Activated naive CD8-positive, alpha-beta T cell treated with anti-CD3 and anti-CD28 coated beads, Interleukin-2, amount 50 U/mL, for 24 hours (primary cell): ENCODE measurements at places on chromosomes 3 and 15.

DNA sequence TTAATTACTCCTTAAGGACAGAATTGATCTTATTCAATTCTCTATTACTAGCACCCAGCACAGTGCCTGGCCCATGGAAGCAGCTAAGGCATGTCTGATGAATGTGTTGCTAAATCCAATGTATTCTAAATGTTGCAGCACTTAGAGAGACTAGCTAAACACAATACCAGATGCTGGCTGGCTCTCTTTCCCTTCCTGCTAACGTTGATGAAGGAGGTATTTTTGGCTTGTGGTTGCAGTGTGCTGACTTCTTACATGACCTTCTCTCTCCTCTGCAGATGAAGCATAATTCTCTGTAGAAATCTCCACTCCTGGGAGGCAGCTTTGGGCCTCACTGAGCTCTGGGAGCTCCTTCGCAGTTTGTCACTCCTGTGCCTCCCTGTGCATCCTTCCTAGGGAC lies 183.6 kb downstream of the PEX5L start:
- DNase-seq = no peak

DNA sequence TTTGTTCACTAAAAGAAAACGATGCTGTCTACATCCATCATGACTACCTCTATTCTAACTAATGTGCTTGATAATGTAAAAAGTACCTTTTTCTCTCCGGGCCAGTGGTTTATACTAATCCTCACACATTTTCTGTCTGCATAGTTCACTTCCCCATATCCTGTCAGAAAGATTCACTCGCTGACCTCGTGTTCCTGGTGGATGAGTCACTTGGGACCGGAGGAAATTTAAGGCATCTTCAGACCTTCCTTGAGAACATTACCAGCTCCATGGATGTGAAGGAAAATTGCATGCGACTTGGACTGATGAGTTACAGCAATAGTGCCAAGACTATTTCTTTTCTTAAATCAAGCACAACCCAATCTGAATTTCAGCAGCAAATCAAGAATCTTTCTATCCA lies 33.8 kb downstream of the COL6A5 start:
- DNase-seq = no peak

- DNase-seq = no peak
Observed at GRCh38 chr15:37339856-37340255, 239.5 kb upstream of the MEIS2 start.

GRCh38 chr3:184812662-184813042 lies 686 bp downstream of the VPS8 start:
- peak; percentile 25 for DNase-seq

GRCh38 chr3:152742368-152743347 lies 92.3 kb upstream of the P2RY1 start:
- no peak for DNase-seq

- no peak for DNase-seq
Observed at GRCh38 chr3:41176596-41176995, 22.7 kb upstream of the CTNNB1 start.
